ENCODE measurements at places on chromosomes 1 and 21.

GRCh38 chr1:115251856-115252255, 86.2 kb downstream of the NGF start:
- DNase-seq, result no peak

DNA sequence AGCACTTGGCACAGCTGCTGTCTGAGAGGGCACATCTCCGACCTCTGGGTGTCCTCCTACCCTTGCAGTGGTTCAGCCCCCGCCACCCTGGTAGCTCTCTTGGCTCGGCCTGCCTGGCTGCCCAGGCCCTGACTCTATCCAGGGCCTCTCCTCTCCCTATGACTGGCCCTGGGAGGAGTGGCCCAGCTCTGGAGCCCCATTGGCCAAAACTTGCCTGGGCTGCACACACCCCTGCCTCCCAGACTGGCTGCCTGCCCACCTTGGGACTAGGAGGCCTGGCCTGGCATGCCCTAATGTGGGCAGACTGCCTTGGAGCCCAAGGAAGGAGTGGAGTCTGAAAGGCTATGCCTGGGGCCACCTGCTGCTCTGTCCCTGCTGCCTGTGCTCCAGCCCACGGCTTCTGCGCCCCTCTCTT, 33.6 kb downstream of the ACOT11 start:
- DNase-seq, result no peak

DNA sequence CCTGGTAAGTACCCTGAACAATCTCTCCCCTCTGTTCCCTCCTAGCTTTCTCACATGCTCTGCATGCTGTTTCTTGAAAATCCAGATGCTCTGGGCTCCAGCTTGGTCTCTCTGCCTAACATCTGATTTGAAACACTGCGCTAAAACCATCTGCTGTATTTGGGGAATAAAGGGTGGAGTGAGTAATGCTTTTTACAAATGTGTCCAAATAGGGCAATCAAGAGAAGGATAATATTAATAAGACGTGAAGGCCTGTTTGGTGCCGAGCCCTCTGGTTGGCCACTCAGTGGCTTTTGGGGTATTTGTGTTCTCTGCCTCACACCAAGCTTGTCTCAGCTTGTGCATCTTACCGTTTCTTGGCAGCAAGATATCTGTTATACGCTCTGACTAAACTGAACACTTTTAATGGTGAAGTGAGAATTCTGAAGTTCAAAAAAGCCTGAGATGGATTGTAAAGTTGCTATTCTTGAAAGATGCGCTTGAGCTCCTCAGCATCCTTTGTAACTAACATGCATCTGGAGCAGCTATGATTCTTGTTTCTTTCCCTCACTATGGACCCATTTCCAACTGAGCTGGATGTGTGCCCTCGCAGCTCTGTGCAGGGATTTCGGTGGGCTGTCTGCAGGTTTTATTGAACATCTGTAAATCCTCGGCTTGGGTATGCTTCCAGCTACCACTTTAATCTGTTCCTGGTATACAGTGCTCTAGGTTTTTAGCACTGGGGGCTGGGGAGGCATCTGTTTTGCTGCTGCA, 269.4 kb downstream of the RWDD3 start:
- no peak for DNase-seq

DNA sequence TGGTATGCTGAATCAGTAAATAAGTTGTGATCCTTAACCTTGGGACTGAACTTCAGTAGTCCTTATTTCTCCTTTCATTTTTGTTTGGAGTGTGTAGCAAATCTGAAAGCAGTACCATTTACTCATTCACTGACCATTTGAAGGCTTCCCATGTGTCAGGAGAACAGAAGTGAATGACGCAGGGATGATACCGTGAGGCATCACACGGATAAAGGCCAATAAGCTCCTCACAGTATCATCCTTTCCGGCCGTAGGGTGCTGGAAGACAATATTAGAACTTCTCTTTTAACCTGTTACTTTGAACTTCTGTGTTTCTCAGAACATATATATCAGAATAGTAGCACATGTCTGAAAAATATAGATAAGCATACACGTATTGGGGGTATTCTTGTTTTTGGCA, 21.3 kb downstream of the BACH1 start:
- DNase-seq, result no peak

DNA sequence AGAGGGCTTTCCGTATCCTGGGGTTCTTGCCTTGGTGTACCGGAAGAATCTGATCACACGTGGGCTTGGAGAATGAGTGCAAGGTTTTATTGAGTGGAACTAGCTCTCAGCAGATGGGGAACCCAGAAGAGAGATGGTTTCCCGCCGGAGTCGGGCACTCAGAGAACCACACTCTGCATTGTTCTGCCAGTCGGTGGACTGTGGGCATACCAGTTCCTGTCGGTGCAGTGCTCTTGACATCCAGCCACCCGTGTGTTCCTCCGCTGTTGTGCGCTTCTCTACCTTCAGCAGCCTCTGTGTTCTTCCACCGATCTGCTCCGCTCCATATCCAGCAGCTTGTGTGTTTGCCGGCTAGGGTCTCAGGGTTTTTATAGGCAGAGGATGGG, 10.8 kb upstream of the PPIE start:
- DNase-seq, result no peak
